ENCODE measurements at places on chromosomes 7 and 10. TPM values are rescaled to one million over a fixed set of nuclear protein-coding genes. Genes with fewer than 3 reads are reported as not detected.

The FUOM gene
- total RNA-seq = 17.0 TPM

The TMEM236 gene
- total RNA-seq = 0.19 TPM

The CRHR2 gene
- not detected for total RNA-seq

The PKD2L1 gene
- total RNA-seq = not detected

The PTPRZ1 gene
- 0.56 TPM for total RNA-seq
